Kidney epithelial cell (primary cell): ENCODE measurements at places on chromosomes 6 and 20.
A peak's percentile ranks its signal among the peaks of the same experiment; 100 is the strongest.

DNA sequence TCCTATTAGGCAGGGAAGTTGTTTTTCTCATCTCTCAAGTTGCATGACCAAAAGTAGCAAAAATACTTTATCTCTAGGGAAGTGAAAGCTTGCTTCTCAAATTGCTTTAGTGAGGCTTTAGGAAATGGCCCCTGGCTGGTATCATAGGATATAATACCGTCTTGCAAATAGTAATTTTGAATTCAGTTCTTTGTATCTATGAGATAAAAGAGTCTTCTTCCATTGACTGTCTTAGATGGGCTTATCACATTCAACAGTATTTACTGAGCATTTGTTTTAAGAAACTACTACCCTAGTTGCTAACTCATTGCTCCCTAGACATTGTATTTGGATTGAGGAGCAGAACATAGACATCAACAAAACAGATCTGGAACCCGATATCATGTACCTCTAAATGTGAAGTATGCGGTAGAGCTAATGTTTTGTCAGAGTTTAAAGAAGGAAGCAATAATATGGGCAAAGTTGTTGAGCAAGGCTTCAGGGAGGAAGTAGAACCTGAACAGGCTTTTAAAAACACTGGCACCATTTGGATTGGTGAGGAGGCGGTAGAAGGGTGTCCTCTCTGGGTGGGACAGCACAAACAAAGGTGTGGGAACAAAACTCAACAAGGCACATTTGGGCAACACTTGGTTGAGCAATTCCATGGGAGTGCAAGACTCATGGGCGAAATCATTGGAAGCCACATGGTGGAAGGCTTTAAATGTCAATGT, 101.5 kb downstream of the SGK1 start:
- no peak for DNase-seq

- DNase-seq, result peak; percentile 25
Observed at GRCh38 chr6:431986-432385, 40.4 kb downstream of the IRF4 start.

DNA sequence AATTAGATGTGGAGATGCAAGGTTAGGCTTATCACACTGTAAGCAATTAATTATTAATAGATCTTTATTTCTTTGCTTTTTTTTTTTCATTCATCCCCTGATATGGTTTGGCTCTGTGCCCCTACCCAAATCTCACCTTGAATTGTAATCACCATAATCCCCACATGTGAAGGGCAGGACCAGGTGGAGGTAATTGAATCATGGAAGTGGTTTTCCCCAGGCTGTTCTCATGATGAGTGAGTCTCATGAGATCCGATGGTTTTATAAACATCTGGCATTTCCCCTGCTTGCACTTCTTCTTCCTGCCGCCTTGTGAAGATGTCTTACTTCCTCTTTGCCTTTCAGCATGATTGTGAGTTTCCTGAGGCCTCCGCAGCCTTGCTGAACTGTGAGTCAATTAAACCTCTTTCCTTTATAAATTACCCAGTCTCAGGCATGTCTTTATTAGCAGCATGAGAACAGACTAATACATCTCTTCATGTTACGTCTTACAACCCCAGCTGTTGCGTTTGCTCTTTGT, 333.8 kb downstream of the CDH26 start:
- DNase-seq, result no peak

DNA sequence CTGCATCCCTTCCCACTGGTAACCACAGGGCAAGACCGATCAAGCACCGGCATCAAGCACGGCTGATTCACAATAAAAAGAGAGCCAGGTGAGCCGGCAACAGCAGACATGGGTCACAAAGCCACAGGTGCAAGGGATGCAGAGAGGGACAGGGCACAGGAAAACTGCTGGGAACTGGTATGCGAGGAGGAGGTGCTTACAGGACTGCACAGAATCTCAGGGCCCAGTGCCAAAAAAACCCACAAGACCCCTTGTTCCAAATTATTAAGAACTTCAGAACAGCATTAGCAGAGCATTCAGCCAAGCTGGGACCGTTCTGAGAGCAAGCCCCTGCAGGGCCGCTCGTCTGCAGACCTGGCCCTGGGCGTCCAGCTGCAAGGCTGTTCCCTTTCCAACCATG, 35.4 kb downstream of the BFSP1 start:
- DNase-seq, result no peak

GRCh38 chr20:50260479-50261221, 70.0 kb downstream of the CEBPB start:
- no peak for DNase-seq

DNA sequence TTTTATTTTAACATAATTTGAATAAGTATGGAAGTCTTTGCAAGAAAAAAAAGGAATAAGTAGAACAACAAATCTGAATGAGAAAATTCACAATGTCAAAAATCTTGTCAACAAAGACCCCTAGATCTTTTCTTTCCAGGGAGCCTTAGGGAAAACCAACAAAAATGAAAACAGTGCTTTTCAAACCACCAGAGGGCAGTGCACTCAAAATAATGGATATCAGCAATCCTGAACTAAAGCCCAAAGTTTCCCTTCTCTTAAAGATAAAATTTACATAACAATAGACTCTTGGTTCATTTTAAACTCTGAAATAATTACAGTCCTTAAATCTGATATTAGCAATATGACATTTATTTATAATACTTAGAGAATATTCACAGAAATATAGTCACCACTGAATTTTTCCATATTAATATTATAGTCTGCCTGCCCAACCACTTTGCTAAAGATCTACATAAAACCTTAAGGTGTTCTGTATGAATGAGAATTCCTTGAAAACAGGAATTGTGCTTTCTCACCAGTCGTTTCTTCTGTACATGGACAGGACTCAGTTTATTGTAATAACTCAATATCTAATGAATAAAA, 105.3 kb upstream of the BMP5 start:
- DNase-seq, result no peak
